ENCODE measurements at places on chromosomes 5 and 9. TPM values are rescaled to one million over a fixed set of nuclear protein-coding genes. Genes with fewer than 3 reads are reported as not detected.

Gene ADAMTSL2
- total RNA-seq, result 0.14 TPM

Gene FBP1
- total RNA-seq, result 1.9 TPM

Gene ARAP3
- 1.2 TPM for total RNA-seq

Gene ADRA1B
- not detected for total RNA-seq

Gene ADAMTS19
- total RNA-seq, result not detected

Gene SCGB3A2
- total RNA-seq, result not detected

Gene TMEM232
- 0.31 TPM for total RNA-seq

Gene GRIN1
- not detected for total RNA-seq

DNA sequence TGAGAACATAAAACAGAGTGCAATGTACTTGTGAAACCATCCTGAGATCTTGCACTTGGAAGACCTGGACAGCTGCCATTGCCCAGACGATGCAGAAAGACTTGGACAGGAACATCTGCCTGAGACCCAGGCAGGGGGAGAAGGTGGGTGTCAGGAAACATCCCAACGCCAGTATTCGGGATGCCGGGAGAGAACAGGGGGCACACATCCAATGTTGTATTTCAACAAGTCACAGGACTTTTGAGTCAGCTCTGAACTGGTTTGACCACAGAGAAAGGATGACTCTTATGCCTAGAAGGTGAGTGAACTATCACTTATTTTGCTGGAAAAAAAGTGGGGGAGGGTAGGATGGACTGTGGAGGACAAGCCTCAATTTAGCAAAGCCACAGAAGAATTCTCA lies 124.6 kb downstream of the ROR2 start:
- no peak overlapping the region for H3K4me3 ChIP-seq
- no peaks in the 10 kb centered on the region for H3K36me3 ChIP-seq
- H3K4me1 ChIP-seq, result no peaks in the 10 kb centered on the region
- no peaks in the 10 kb centered on the region for H3K27me3 ChIP-seq
- no peak overlapping the region for H3K27ac ChIP-seq
- no peak for DNase-seq

DNA sequence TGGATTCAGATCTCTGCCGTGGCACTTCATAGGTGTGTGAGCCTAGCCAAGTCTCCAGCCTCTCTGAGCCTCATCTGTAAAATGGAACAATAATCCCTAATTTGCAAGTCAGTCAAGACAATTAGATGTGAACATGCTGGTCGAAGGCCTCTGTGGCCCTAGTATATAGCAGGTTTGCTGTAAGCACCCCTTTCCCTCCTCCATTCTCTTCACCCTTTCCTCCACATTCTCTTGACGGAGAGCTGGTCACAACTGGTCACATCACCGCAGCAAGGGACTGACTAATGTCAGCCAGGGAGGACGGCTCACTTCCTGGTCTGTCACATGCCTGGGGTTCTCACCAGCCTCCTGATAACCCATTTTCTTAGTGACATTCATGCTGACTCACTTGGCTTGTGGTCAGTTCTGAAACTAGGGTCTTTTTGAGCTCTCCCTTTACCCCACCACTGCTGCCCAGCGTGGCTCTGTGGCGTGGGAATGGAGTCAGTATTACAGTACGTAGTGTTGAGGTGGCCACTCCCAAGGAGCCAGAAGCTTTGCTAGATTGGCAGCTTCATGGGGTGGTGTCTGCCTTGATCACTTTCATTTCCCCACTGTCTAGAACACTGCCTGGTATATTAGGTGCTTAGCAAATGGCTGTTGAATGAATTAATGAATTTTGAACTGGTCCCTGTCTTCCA lies 47.8 kb downstream of the ERGIC1 start:
- H3K27me3 ChIP-seq, result no peaks in the 10 kb centered on the region
- no peak overlapping the region for H3K4me3 ChIP-seq
- H3K4me1 ChIP-seq, result peaks cover 3% of the 10 kb centered on the region
- H3K36me3 ChIP-seq, result peaks cover 7% of the 10 kb centered on the region
- no peak for DNase-seq

- H3K4me3 ChIP-seq, result no peak overlapping the region
- H3K4me1 ChIP-seq, result no peaks in the 10 kb centered on the region
- H3K27ac ChIP-seq, result no peak overlapping the region
- H3K36me3 ChIP-seq, result no peaks in the 10 kb centered on the region
- H3K27me3 ChIP-seq, result peaks cover 25% of the 10 kb centered on the region
- no peak for DNase-seq
These were observed 62.5 kb upstream of the ISOC1 start for GRCh38 chr5:129031886-129032683.

GRCh38 chr9:68847765-68848164 lies 142.7 kb downstream of the PIP5K1B start:
- H3K4me3 ChIP-seq, result no peak overlapping the region
- H3K36me3 ChIP-seq, result no peaks in the 10 kb centered on the region
- DNase-seq, result no peak
- H3K27me3 ChIP-seq, result no peaks in the 10 kb centered on the region
- H3K27ac ChIP-seq, result no peak overlapping the region

DNA sequence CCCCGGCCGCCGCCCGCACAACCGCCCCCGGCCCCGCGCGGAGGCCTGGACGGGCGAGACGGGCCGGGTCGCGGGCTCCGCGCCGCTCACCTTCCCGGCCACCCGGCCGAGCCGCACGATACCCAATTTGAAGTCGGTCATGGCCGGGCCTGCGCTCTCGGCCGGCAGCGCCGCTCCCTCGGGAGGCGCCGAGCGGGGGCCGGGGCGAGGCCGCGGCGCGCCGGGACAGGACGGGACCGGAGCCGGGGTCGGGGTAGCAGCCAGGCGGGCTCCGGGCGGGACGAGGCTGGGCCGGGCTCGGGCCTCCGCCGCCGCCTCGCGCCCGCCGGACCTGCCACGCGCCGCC lies 216 bp downstream of the ZMYND19 start:
- H3K27ac ChIP-seq, result no peak overlapping the region
- no peak overlapping the region for H3K4me3 ChIP-seq
- DNase-seq, result no peak
- H3K4me1 ChIP-seq, result peaks cover 21% of the 10 kb centered on the region
- no peaks in the 10 kb centered on the region for H3K27me3 ChIP-seq
- peaks cover 19% of the 10 kb centered on the region for H3K36me3 ChIP-seq

GRCh38 chr5:180297587-180298282 lies 5.9 kb upstream of the MAPK9 start:
- no peak overlapping the region for H3K27ac ChIP-seq
- no peak for DNase-seq
- no peak overlapping the region for H3K4me3 ChIP-seq
- peaks cover 16% of the 10 kb centered on the region for H3K4me1 ChIP-seq
- no peaks in the 10 kb centered on the region for H3K36me3 ChIP-seq

DNA sequence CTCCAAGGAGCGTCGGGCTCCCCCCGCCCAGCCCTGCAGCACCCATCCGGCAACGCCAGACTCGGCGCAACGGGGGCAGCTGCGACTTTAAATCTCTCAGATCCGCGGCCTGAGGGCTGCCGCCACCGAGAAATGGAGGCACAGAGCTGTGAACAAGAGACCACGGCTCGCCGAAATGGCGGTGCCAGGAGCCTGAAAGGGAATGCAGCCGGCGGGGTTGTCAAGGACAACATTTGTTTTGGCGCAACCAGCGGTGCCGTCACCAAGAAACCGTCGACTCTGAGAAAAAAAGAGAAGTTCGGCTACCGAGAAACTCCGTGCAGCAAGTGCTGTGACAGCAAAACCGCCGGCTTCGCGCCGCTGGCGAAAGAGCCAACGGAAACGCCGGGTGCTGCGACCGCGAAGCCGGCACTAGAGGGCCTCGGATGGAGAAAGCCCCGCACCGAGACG lies 2.1 kb upstream of the ANXA2R start:
- no peaks in the 10 kb centered on the region for H3K27me3 ChIP-seq
- peak; percentile 78 for DNase-seq
- peak overlapping the region; percentile 96 for H3K4me3 ChIP-seq
- H3K36me3 ChIP-seq, result peaks cover 10% of the 10 kb centered on the region

DNA sequence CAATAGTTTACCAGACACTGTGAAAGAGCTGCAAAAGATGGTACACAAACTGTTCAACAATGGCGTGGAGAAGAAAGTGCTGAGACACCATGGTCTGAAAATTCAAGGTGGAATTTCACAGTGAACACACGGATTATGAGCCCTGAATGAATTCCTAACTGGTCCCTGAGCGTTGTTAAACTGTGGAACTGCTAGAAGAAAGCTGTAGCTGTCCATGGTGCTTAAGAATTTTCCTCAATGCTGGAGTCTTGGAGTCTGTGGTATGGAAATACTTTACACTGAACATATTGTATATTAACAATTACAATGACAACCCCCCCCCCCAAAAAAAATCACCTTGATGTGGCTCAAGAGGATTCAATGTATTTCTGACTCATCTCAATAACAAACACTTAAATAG lies 68.5 kb downstream of the SLC24A2 start:
- no peak for DNase-seq
- H3K4me1 ChIP-seq, result no peaks in the 10 kb centered on the region
- no peak overlapping the region for H3K4me3 ChIP-seq
- H3K27me3 ChIP-seq, result peaks cover 12% of the 10 kb centered on the region

- H3K27ac ChIP-seq, result no peak overlapping the region
- DNase-seq, result no peak
- H3K4me1 ChIP-seq, result peaks cover 24% of the 10 kb centered on the region
- H3K27me3 ChIP-seq, result no peaks in the 10 kb centered on the region
- no peak overlapping the region for H3K4me3 ChIP-seq
These were observed 11.6 kb downstream of the FANCC start for GRCh38 chr9:95305770-95306492.

DNA sequence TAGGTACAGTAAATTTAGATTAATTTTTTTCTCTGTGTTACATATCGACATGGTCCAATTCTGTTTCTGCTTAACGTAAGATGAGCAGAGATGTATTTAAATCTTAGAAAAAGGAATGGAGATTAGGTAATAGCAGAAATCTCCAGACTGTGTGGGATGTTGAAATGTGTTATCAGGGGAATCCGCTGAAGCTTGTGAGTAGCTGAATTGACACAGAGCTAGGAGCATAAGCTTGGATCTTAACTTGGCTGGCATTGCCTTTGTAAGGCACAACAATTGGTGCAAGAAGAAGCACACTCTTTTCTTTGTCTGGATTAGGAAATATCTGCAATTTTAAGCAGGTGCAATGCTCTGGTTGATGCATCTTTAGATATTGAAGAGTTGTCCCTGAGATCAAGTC lies 53.1 kb downstream of the PLPPR1 start:
- H3K27ac ChIP-seq, result no peak overlapping the region
- no peaks in the 10 kb centered on the region for H3K4me1 ChIP-seq
- peaks cover 4% of the 10 kb centered on the region for H3K27me3 ChIP-seq
- H3K36me3 ChIP-seq, result no peaks in the 10 kb centered on the region

Data from activated naive CD4-positive, alpha-beta T cell treated with anti-CD3 and anti-CD28 coated beads for 36 hours (primary cell).